ENCODE measurements at places on chromosomes 3 and 15.

DNA sequence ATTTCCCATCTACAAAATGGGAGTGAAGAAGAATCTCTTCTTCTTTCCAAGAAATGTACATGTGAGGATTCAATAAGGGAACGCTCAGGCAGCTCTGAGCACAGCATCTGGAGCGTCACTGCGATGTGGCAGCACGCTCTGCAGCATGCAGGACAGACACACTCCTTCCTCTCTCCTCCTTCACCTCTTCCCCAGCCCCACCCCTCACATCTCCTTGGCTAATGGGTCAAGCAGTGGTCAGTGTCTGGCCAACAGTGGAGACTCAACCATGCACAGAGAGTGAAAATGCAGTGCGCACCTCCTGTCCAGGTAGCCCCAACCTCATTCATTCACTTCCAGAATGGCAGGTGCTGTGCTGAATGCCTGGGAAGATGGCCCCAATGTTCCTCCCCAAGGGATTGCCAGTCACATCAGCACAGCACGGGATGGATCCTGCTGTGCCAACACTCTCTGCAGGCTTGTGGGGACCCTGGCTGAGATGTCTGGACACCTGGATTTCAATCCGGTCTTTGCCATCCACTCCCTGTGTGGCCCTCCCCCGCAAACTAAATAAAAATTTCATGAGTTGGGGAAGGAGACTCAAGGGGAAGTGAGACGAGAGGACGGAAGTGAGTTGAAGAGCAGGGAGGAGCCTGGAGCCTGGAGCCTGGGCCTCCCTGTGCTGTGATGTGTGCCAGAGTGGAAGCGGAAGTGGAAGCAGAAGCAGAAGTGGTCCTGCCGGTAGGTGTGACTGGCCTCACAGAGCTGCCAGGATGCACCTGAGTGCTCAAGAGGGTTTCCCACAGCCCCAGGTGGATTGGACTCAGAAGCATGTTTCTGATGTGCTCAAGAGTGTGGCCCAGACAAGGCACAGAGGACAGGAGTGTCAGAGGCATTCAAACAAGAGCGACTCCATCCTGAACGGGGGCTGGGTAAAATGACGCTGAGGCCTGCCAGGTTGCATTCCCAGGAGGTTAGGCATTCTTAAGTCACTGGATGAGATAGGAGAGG is 163.9 kb downstream of the SMAD6 start:
- no peak for DNase-seq

GRCh38 chr15:74488776-74489175 is 27.8 kb upstream of the UBL7 start:
- DNase-seq: no peak

- DNase-seq: no peak
Observed at GRCh38 chr3:54273791-54274190, 151.4 kb downstream of the CACNA2D3 start.

GRCh38 chr15:38046257-38047051 is 112.0 kb downstream of the TMCO5A start:
- no peak for DNase-seq

DNA sequence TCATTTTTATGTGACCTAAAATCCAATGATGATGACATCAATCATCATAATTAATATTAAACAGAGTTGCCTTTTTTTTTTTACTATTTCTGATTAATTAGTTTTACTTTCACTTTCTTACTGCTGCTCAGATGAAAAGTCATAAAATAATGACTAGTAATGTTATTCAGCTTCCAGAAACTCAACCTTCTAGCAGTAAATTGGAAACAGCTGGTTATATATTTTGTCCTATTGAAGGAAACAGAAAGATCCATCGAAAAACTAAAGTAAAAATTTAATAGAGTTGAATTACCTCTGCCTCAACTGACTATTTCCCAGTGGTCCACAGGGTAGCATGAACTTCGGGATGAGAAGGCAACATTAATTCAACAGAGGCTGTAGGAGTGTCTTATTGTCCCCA is 107.1 kb upstream of the PTX3 start:
- DNase-seq: no peak

DNA sequence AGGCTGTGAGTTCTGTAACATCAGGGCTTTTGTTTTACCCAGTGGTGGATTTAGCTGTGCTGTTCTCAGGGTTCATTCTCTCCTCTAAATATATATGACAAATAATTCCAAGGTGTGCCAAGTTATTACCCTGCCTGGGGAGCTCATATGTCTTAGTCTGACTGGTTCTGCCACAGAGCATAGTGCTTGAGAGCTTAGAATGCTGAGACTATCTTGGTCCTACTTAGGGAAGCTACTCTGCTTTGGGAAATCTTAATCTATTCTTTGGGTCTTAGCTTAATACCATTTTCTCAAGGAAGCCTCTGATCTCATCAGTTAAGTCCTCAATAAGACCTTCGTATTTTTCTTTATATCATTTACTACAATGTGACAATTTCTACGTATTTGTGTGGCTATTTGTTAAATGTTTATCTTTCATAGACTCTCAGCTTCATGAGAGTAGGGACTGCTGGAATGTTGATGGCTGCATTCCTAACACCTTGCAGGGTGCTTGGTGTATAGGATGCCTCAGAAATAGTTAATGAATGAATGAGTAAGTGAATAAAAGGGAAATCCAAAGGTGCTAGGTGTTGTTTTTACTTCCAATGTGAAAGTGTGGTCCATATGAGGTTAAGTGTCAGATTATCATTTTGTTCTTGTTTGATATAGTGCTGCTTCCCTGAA is 1.8 kb downstream of the OTOL1 start:
- DNase-seq: no peak

DNA sequence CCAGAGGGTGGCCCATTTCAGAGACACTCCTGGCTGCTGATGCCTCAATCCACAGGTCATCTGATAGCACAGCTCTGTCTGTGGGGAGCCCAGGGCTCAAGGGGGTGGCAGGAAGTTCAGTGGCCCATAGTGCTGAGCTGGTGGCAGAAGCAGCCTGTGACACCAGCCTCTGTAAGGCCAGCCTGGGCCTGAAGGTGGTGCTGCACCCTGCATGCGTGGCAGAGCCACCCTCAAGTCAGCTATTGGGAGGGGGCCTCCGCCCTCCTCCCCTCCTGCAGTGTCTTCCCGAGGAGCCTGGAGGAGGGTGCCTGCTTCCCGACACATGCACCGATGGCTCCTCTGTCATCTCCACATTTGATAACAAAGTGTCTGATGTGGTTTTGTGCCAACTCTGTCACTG is 3.0 kb downstream of the PLA1A start:
- no peak for DNase-seq

- no peak for DNase-seq
Observed at GRCh38 chr3:11690863-11691766, 47.4 kb upstream of the VGLL4 start.

DNA sequence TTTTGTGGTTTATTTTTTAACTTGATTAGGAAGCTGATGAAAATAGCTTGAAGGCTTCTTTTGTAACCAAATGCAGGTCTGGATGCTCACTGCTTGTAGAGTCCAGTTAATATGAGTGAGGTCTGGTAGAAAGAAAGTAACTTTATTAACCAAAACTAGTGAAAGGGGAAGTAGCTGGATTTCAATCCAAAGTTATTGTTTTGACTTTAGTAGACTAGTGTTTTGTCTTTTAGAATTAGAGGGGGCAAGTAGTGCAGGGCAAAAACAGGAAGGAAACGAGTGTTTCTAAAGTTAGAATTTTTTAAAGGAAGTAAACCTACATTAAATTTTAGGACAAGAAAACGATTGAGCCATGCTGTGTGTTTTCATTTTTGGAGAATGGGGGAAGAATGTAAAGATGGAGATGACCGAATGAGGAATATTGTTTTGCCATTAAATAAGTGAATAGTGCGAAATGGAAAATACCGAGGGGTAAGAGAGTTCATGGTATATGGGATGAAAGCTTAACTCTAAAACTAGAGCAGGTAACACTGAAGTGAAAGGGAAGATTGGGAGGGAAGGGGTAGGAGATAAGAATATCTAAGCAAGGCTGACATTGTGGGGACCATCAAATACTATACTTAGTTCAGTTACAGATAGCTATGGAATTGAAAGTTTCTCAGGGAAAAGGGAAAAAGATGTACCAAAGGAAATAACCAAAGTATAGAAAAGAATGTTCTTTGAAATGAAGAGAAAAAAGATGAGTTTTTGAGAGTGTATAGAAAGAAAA is 40.0 kb downstream of the USP3 start:
- no peak for DNase-seq

DNA sequence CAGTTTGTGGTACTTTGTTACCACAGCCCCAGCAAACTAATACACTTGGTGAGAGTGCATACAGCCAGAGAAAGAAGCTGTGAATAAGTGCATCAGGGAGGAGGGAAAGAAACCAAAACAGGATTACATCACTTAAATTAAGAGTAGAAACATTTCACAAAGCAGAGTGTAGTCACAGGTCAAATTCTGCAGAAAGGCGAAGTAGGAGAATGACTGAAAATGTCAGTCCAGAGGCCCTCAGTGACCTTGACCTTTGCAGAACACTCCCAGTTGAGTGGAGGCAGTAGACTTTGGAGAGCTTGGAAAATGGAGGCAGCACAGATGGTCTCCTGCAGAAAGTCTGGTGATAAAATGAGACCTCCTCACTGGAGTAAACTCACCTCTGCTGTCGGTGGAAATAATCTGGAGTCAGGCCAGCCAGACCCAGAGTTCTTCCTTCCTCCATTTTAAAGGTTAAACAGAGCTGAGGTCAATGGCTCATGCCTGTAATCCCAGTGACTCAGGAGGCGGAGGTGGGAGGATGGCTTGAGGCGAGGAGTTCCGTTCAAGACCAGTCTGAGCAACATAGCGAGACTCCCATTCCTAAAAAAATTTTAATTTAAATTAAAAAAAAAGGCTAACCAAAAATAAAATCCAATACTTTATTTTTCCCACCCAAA is 5.0 kb downstream of the CD86 start:
- no peak for DNase-seq

DNA sequence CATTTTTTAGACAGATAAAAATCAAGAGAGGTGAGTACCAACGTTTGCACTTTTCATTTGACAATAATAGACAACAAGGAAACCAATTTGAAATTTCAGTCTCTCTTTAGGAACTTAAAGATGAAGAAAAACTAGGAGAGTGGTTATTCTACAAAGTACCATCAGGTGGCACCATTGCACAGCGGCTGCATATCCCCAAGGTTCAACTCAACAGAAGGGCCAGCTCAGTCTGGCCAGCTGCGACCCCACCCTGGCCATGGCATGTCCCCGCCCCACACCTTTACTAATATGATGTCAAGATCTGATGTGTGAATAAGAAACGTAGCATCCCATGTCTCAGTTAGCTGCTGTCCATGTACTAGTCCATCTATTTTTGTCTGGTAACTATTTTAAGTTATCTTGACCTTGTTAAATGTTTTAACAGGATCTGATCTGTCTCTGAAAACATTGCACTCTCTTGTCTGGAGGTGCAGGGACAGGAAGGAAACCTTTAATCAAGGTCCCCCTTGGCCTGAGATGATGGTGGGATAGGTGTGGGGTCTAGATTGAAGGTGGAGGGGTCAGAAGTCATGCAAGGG is 35.5 kb upstream of the CGNL1 start:
- no peak for DNase-seq

- no peak for DNase-seq
Observed at GRCh38 chr3:99999536-99999935, 114.8 kb downstream of the FILIP1L start.

- no peak for DNase-seq
Observed at GRCh38 chr3:116770815-116771450, 61.4 kb downstream of the TUSC7 start.

- no peak for DNase-seq
Observed at GRCh38 chr3:43418601-43419272, 132.4 kb downstream of the SNRK start.

- DNase-seq: no peak
Observed at GRCh38 chr3:39446444-39446843, 21.0 kb upstream of the MOBP start.

DNA sequence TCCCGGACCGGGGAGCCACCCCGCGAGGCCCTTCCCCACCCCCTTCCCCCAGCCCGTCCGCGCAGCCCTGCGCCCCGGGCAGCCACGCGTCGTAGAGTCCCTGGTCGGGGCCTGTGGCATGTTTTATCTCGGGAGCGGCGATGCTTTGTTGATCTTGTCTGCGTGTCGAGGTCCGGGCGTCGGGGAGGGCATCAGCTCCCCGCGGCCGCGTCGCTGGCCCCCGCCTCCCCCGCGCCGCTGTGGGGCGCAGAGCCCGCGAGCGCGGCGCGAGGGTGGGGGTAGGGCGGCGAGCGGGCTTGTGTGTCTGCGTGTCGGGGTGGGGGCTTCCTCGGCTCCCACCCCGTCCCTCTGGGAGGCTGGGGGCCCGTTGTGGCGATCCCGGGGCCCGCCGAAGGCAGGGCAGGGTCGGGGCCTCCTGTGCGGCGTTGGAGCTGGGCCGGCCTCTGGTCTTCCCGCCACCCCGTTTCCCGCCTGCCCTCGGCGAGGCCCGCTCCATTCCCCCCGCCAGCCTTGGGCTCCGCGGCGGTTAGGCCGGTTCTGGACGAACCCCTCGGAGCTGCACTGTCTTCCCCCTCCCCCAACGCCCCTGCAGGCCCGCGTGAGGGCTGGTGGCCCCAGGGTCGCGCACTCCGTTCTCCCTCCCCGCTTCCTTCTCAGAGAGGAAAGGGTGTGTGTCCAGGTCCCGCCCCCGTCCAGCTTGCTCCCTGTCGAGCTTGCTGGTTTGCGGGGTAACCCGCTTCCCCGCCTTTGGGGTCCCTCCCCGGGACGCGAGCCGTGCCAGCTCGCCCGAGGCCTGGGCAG is 695 bp downstream of the GMPS start:
- DNase-seq: peak; percentile 10

GRCh38 chr3:115831864-115832263 is 208.6 kb downstream of the GAP43 start:
- no peak for DNase-seq

DNA sequence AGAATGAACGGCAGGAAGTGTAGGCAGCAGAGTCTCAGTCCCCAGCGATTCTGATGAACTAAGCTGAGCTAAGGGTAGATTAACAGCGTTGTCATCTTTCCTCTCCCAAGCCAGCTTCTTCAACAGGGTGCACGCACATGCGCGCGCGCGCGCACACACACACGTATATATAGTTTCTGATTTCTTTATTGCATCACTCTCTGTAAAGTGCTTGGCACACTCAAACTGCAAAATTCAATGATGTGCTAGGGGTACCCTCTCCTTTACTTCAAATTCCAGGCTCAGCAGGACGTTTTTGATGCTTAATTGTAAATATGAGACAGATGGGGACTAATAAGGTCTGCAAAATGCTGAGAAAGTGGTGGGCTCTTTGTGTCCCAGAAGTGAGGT is 26.1 kb upstream of the VPS8 start:
- DNase-seq: no peak

GRCh38 chr3:32630266-32630665 is 54.7 kb upstream of the CNOT10 start:
- DNase-seq: no peak

DNA sequence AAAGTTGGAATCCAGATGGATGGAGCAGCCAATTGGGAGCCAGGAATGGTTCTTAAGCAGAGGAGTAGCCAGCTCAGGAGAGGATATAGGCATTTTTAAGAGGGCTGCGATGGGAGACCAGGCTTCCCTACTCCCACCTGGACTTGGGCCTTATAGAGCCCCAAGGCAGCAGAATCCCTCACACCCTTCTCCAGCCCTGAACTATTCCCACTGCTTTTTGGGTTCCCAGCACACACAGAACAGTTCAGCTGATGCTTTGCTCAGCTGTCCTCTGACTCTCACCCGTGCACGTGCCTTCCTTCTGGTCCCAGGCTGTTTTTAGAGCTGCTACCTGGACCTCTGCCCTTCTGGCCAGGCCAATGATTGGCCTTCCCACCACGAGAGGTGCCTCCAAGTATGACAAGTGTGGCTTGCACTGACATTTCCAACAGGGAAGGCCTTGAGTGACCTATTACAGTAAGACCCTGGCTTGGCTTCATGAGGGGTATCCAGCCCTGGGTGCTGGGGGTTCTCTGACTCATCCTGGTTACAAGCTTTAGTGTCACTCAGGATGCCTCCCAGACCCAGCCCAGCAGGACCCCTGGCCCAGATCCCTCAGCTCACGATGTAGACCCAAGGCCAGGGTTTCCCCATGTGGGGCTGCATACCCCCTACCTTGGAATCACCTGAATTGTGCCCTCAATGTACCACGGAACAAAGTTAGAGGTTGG is 25.2 kb downstream of the NOX5 start:
- no peak for DNase-seq
